Activated CD4-positive, alpha-beta T cell treated with anti-CD3 and anti-CD28 coated beads for 48 hours (primary cell): ENCODE measurements at places on chromosomes 3 and 15.

DNA sequence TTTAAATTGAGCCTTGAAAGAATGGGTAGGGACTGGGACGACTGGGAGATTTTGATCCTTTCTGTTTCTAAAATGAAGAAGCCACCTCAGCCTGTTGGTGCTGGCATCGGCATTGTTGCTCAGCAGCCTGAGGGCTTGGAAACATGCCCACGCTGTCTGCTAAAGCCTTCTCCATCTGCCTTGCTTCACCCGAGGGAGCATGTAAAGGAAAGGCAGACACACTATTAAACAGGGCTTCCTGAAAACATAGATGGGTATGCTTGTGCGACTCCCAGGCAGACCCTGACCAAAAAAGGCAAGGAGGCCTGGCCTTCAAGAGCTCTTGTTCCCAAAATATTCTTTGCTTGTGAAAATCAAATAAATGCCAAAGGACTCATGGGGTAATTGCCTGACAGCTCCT lies 84.2 kb upstream of the SLC4A7 start:
- no peak for DNase-seq

DNA sequence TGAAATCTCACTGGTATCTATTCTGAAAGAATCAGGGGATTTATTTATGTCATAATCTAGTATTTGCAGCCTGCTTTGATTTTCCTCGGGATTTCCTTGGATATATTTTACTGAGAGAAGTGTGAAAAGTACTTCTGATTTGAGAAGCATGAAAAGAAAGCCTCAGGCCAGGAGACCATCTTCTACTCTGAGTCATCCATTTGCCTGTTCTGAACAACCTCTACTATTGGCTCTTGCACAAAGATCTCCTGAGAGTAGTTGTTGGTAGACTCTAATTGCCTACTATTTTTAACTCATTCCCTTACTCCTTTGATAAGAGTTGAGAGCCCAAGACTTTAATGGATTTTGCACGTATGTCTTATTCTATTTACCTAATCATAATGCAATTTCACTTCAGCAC lies 318.9 kb downstream of the BCHE start:
- DNase-seq: no peak

- DNase-seq: no peak
These were observed 27.8 kb upstream of the ATP2B2 start for GRCh38 chr3:10532939-10533736.

- DNase-seq: no peak
These were observed 41.7 kb upstream of the SEC22A start for GRCh38 chr3:123159926-123160635.

DNA sequence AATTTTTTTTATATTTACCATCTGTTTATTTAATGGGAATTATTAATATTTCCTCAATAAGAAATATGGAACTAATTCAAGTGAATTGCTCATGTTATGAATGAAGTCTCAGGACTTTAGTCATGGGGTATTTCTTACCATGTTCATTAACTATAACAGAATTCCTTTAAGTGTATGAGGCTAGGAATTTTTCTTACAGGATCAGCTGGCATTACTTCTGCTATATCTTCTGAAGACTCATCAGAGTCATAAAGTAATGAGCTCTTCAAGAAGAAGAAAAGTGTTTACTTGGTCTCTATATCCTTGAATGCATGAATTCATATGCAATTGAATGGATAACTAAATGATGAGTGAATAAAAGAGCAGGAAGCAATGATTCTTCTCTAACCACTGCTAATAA lies 486.8 kb upstream of the THBS1 start:
- DNase-seq: no peak

DNA sequence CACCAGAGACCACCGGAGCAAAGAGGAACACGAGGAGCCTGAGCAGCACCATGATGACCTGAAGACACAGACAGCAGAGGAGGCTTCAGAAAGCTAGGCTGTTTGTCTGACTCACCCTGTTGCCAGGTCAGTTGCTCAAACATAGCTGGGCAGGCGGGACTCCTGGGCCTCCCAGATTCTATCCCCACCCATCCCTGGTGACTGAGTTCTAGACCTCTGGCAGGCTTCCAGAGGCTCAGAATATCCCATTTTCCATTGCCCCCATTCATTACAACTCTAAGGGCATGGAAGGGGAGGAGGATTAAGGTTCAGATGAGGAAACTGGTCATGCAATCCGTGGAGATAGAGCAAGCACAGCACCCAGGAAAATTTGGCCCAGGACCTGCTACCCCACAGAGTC lies at the start of gene CDHR4:
Gene CDHR4 (minus strand): TSS at position 113 of the 400 bp plus-strand sequence. CDS start 61 bp downstream, at position 52.
- no peak for DNase-seq

- no peak for DNase-seq
These were observed 5.7 kb upstream of the MCTP2 start for GRCh38 chr15:94225616-94226015.

GRCh38 chr3:73557986-73558726 lies 66.6 kb downstream of the PDZRN3 start:
- DNase-seq: no peak

- DNase-seq: no peak
These were observed 32.0 kb downstream of the UBE3A start for GRCh38 chr15:25406846-25407245.

DNA sequence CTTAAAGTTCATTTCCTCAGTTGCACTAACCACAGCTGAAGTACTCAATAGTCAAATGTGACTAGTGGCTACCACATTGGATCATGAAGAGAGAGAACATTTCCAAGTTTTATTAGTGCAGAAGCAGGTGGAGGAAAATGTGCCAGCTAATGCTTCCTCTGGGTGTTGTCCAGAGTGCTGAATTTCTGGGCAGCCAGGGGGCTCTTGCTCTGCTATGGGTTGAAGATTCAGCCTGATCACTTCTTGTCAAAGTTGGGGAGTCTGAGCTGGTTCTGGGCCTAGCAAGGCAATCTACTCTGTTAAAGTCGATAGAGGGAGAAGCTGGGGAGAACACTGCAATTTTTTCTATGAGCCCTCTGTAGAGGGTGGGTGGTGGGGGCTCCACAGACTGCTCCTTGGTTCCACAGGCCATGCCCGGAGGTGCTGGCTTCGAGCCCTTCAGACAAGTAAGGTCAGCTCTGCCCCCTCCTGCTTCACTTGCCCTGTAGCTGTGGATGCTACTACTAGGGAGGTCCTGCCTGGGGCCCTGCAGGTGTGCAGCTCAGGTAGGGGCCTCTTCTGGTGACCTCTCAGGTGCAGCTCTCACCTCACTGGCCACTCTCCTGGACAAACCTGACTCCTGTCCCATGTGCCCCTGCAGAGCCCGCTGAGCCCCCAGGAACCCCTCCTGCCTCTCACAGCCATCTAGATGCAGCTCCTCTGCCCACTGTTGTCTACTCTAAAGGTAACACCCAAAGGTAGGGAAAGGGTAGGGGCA lies 8.2 kb downstream of the ALG3 start:
- DNase-seq: no peak

DNA sequence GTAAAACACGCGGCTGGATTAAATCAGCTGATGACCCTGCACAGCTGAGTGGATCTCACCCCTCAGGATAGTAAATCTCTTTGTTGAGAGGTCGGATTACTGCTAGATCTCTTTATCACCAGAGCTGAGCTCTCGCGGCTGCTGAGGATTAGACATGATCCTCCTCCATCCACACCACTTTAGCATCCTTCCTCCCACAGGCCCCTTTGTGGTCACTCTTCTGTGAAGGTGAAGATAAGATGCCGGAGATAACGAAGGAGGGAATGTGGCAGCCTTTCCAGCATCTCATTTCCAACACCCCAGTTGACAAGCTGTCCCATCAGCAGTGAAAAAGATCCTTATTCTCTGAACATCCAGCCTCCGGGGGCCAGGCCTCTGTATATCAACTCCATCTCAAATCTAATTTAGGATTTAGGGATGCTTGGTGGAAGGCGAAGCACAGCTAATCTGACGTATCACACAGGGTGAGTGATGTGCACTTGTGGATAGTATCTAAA lies 47.5 kb upstream of the SELENOK start:
- no peak for DNase-seq

GRCh38 chr15:27058939-27059338 lies 88.0 kb downstream of the GABRG3 start:
- no peak for DNase-seq
